ENCODE measurements at places on chromosomes 12 and 14. TPM values are rescaled to one million over a fixed set of nuclear protein-coding genes. Genes with fewer than 3 reads are reported as not detected.

AMN gene
- total RNA-seq = 11.8 TPM

DNAI7 gene
- 1.2 TPM for total RNA-seq

SLC10A1 gene
- not detected for total RNA-seq

PRB2 gene
- not detected for total RNA-seq

PZP gene
- total RNA-seq = not detected

AQP2 gene
- not detected for total RNA-seq

GARIN6 gene
- not detected for total RNA-seq

DNA sequence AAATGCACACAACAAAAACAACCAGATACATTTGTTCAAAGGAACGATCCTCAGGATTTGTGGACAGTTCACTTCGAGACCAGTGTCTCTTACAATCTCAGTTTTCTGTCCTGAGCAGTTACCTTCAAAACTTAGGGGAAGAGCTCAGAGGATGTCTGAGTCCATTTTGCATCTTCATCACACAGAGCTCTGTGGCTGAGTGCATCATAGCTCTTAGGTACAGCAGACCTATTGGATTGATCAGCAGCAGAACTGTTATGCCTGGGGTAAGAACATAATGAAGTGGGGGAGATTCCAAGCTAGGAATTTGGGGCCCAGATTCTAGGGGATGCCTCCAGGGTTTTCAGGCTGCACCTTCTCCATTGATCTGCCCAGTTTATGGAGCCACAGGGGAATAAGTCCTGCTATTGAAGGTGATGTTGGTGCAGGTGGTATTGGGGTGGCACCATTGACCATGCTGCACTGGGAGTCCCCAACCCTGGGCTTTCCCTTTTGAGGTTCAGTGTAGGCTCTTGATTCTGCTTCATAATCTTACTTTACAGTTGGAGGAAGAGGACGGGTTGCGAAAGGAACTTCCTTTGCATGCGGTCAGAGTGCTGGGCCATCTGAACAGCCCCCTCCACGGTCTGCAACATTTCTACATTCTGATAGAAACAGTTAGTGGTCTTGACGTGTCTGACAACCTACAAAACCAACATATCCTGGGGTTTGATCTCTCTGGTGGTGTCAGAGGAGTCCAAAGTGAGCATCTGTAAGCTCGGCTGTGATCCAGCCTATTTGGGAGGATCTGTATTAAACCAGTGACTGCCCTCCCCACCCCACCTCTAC lies 112.8 kb downstream of the CHST11 start:
- no peaks in the 10 kb centered on the region for H3K27me3 ChIP-seq
- H3K4me3 ChIP-seq = no peak overlapping the region
- no peak for DNase-seq
- no peaks in the 10 kb centered on the region for H3K36me3 ChIP-seq
- no peaks in the 10 kb centered on the region for H3K4me1 ChIP-seq

DNA sequence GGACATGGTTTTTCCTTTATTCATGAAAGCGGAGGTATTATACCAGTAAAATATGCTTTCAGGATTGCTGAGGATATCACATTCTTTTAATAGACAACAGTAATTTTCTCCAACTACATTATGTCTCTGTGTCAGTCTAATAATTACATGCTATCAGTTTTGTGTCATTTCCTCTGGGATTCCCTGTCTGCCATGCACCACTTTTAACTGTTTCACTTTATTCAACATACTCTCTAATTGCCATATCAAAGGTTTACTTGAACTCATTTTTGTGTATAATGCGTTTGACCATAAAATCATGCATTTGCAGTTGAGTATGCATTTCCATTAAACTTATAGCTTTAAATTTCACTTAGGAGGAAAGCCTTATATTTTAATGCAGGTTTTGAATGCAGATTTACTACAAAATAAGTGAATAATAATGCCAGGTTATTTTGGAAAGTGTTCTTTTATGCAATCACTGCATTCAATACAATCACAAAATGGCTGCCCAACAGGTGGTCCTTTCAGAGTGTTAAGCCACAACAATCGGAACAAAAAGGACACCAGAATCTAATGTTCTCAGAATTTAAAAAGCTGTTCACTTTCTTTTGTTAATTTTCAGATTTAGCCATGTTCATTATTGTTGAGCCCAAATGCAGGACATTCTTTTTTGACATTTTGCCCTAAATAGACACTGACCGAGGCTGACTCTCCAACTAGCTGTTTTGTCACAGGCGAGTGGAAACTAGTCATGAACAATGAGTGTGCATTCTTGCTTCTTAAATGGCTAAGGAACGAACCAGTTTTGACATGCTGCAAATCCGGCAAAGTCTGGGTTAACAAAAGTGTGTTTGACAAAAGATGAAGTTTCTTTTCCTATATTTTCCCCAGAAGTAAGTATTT lies 40.9 kb downstream of the MBIP start:
- no peak overlapping the region for H3K4me3 ChIP-seq
- no peak overlapping the region for H3K27ac ChIP-seq
- H3K4me1 ChIP-seq = no peaks in the 10 kb centered on the region

- H3K27me3 ChIP-seq = no peaks in the 10 kb centered on the region
- H3K36me3 ChIP-seq = no peaks in the 10 kb centered on the region
- no peak overlapping the region for H3K27ac ChIP-seq
- no peak for DNase-seq
These were observed 587.5 kb downstream of the SOX5 start for GRCh38 chr12:23361971-23362370.

DNA sequence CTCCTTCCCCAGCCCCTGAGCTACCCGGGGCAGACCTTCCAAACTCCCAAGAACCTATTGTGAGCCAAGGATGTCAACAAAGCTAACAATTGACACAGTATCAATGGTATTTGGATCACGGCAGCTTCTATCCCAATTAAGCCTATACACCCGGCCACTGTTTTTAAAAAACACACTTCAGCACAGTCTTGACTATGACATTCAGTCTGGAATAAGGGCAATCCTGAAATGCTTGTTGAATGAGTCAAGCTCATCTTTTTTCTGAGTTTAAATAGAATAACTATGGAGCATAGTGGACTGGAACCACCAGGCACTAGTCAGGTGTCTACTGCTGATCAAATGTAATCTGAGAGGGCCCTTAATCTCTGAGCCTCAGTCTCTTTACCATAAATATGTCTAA lies 5.7 kb downstream of the DENND5B start:
- no peak overlapping the region for H3K27ac ChIP-seq
- H3K4me3 ChIP-seq = no peak overlapping the region
- no peaks in the 10 kb centered on the region for H3K27me3 ChIP-seq
- no peaks in the 10 kb centered on the region for H3K36me3 ChIP-seq
- peaks cover 14% of the 10 kb centered on the region for H3K4me1 ChIP-seq

GRCh38 chr14:61489512-61489911 lies 168.1 kb downstream of the PRKCH start:
- no peak overlapping the region for H3K27ac ChIP-seq
- peaks cover 14% of the 10 kb centered on the region for H3K36me3 ChIP-seq
- no peak for DNase-seq

DNA sequence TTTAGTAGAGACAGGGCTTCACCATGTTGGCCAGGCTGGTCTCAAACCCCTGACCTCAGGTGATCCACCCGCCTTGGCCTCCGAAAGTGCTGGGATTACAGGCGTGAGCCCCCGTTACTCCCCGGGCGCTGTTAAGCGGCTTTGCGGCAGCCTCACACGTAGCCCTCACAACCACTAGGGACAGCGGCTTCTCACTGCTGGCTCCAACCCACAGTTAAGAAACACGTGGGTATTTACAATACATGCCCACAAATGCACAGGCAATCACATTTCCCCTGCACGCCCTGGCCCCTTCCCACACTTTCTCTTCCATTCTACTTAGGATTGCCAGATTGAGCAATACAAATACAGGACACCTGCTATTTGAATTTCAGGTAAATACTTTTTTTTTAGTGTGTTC lies 37.0 kb upstream of the EIF5 start:
- H3K4me1 ChIP-seq = no peaks in the 10 kb centered on the region
- H3K27ac ChIP-seq = no peak overlapping the region
- peak; percentile 22 for DNase-seq

GRCh38 chr12:16350682-16351081 lies 3.2 kb downstream of the MGST1 start:
- H3K36me3 ChIP-seq = peaks cover 5% of the 10 kb centered on the region
- H3K27ac ChIP-seq = peak overlapping the region; percentile 90
- peaks cover 13% of the 10 kb centered on the region for H3K4me1 ChIP-seq
- no peak for DNase-seq

DNA sequence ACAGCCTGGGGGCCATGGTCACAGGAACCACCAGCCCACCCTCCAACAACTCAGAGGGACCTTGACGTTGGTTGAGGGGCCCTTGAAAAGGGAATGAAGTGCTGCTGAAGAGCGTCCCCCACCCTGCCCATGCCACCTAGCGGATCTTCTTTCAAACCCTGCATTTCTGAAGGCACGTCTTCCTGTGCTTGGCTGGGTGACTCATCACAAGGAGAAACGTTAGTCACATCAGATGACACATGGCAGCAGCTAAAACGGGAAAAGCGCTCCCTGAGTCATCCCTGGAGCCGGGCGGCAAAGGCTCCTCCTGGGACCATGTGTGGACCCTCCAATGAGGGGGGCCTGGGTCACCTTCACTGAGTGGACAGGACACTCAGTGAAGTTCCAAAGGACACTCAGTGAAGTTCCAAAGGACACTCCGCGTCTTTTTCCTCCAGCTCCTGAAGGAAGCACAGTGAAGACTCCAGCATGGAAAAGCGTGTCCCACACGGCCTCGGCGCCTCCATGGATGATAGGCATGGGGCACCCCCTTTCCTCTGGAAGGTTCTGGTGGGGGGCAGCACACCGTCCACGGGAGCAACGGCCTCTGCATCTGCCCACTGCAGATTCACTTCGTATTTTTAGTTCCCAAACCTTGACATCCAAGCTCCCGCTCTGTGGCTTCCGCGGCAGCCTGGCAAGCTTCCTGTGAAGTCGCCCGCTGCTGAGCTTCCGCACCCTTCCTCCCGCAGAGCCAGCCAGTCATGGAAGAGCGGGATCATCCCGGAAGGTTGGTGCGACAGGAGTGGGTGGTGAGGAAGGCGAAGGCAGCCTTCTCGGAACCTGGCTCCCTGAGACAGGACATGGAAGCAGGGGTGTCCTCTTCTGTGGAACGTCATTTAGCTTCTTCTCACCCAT lies 383.4 kb downstream of the VRK1 start:
- H3K4me3 ChIP-seq = no peak overlapping the region
- H3K27ac ChIP-seq = no peak overlapping the region
- H3K4me1 ChIP-seq = no peaks in the 10 kb centered on the region
- no peak for DNase-seq
- no peaks in the 10 kb centered on the region for H3K36me3 ChIP-seq

- no peaks in the 10 kb centered on the region for H3K4me1 ChIP-seq
- no peaks in the 10 kb centered on the region for H3K27me3 ChIP-seq
- H3K36me3 ChIP-seq = peaks cover 68% of the 10 kb centered on the region
- H3K4me3 ChIP-seq = no peak overlapping the region
- no peak overlapping the region for H3K27ac ChIP-seq
These were observed 28.6 kb downstream of the DDX51 start for GRCh38 chr12:132115500-132115899.

- H3K27ac ChIP-seq = peak overlapping the region; percentile 89
- H3K36me3 ChIP-seq = no peaks in the 10 kb centered on the region
- no peak overlapping the region for H3K4me3 ChIP-seq
- H3K27me3 ChIP-seq = no peaks in the 10 kb centered on the region
- peak; percentile 92 for DNase-seq
These were observed 728 bp upstream of the STON2 start for GRCh38 chr14:81400852-81401251.

DNA sequence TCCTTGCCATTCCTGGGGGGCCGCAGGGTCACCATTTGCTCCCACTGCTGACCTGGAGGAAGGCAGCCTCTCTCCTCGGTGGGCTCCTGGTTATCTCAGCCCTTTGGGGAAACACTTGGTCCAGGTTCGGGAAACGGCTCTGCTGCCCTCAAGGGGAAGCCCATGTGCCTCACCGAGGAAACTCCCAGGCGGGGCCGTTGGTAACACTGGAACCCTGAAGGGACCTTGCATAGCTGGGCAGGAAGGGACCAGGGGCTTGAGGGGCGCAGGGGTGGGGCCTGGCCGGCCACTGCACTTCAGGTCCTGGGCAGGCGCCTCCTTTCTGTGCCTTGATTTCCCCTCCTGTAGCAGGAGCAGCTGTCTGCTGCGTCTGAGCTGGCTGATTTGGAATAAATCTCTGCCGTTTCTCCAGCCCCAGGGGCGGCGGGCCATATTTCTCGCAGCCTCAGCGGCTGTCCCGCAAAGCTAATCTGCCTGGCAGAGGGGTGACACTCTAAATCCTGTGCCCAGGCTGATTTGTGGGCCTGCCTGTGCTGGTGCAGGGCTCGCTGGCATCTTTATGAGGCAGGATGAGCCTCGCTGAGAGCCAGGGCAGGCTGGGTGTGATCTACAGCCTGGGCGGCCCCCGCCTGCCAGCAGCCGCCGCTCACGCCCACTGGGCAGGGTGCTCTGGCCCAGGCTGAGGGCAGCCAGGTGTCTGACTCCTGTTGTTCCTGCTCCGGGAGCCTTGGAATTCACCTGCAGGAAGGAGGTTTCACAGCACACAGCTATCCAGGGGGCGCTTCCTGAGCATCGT lies 49.7 kb downstream of the KIF26A start:
- H3K4me1 ChIP-seq = peaks cover 17% of the 10 kb centered on the region
- peaks cover 60% of the 10 kb centered on the region for H3K27me3 ChIP-seq
- no peak overlapping the region for H3K4me3 ChIP-seq
- H3K36me3 ChIP-seq = no peaks in the 10 kb centered on the region
- DNase-seq = no peak

DNA sequence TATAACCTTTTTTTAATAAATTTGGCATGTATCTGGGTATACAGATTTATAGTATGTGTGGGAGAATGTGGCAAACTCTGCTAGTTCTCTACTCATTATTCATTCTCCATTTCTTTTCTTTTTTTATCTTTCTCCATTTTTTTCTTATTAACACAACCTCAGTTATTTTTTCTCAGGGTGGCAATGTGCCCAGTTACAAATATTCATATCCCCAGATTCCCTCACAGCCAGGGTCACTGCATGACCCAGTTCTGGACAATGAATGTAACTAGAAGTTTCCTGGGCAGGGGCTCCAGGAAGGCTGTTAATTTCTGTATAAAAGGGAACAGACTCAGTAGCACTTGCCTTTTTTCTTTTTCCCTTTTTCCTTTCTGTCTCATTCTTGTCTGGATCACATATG lies 95.6 kb downstream of the VCPKMT start:
- no peaks in the 10 kb centered on the region for H3K36me3 ChIP-seq
- no peaks in the 10 kb centered on the region for H3K27me3 ChIP-seq
- no peak overlapping the region for H3K4me3 ChIP-seq
- H3K27ac ChIP-seq = no peak overlapping the region
- DNase-seq = no peak

DNA sequence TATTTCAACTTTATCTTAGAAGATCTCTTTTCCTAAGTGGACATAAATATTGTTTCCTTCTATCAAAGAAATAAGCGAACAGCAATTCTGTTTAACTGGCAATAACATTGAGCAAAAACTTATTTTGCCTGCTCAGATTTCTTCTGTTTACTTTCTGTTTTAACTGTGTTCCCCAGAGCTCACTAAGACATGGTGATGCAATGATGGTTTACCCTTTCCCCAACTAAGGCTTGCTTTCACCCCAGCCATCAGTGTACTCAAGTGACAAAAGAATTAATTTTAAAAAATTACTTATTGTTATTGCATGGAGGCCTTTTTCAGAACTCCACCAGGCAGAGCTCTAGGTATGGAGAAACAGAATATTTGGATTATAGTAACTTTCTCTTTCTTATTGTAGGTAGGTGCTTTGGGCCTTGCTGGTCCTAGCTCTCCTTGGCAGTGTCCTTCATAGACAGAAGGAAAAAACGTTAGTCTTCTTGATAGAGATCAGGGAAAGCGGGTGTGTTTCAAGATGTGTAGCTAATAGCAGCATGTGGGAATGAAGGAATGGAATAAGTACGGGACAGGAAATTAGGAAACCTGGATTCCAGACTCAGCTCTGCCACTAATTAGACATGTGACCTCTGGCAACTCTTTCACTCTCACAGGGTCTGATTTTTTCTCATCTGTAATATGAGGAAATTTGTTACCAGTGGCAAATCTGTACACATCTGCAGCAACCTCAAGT lies 14.6 kb upstream of the DDHD1 start:
- H3K27ac ChIP-seq = peak overlapping the region; percentile 77
- H3K4me3 ChIP-seq = no peak overlapping the region
